ENCODE measurements at places on chromosomes 4 and X.

GRCh38 chr4:85445050-85445639 lies 29.8 kb upstream of the ARHGAP24 start:
- no peak for DNase-seq

- no peak for DNase-seq
Observed at GRCh38 chr4:105145156-105145902, 1.3 kb upstream of the TET2 start.

GRCh38 chrX:103279624-103280023 lies 3.1 kb upstream of the TCEAL5 start:
- no peak for DNase-seq

DNA sequence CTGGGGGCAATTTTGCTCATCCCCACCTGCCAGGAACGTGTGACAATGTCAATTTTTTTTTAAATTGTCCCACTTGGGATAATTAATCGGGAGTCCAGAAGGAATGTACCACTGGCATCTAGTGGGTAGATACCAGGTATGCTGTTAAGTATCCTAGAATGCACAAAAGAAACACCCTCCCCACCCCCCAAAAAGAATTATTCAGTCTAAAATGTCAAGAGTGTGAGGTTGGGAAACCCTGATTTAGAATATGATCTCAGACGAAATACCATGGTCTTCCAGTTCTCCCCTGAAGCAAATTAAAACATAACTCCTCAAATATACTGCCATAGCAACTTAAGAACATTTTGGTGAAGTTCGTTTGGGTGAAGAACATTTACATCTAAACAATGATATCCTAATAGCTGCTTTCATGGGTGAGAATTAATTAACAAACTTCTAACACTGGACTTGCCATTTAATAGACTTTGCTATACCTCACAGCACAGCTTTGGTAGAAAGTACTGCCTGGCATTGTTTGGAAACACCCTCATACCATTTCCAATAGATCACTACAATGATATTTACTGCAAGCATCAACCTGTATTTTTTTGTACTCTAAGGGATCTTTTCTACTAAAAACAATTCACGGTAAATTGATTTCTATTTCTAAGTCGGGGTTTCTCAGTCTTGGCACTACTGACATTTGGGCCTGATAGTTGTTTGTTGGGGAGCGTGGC lies 36.5 kb downstream of the SH3RF1 start:
- no peak for DNase-seq

All from lower leg skin (tissue), 4 donors.